ENCODE measurements at places on chromosomes 3 and 15. TPM values are rescaled to one million over a fixed set of nuclear protein-coding genes. Genes with fewer than 3 reads are reported as not detected.

PP2D1 gene
- total RNA-seq, result not detected

CPNE9 gene
- not detected for total RNA-seq

AADACL2 gene
- under 0.01 TPM for total RNA-seq

GATM gene
- 0.17 TPM for total RNA-seq

TUSC7 gene
- total RNA-seq, result not detected

ICE2 gene
- 33.6 TPM for total RNA-seq

GP5 gene
- total RNA-seq, result 0.17 TPM

PAQR5 gene
- 9.8 TPM for total RNA-seq

GOLGA6A gene
- total RNA-seq, result not detected

P3H2 gene
- 4.6 TPM for total RNA-seq

ALCAM gene
- total RNA-seq, result 168 TPM

CHRM5 gene
- not detected for total RNA-seq

TP63 gene
- not detected for total RNA-seq

PARP14 gene
- total RNA-seq, result 78.3 TPM

EXD1 gene
- 0.17 TPM for total RNA-seq

PLSCR4 gene
- total RNA-seq, result 36.7 TPM

WDR82 gene
- total RNA-seq, result 63.9 TPM

CHRNA5 gene
- under 0.01 TPM for total RNA-seq

SNX22 gene
- 0.17 TPM for total RNA-seq

REC114 gene
- total RNA-seq, result not detected

OPA1 gene
- total RNA-seq, result 63.9 TPM

ZNF501 gene
- total RNA-seq, result 16.0 TPM

ACVR2B gene
- total RNA-seq, result 2.3 TPM

ITIH1 gene
- total RNA-seq, result not detected

SKOR1 gene
- 0.17 TPM for total RNA-seq

SLITRK3 gene
- not detected for total RNA-seq

MINDY2 gene
- 16.2 TPM for total RNA-seq

TNFAIP8L3 gene
- total RNA-seq, result 10.7 TPM

SH3GL3 gene
- under 0.01 TPM for total RNA-seq

Measured in fibroblast of lung (primary cell).